Thoracic aorta (tissue), 2 donors: ENCODE measurements at places on chromosomes 13 and 19. TPM values are rescaled to one million over a fixed set of nuclear protein-coding genes. Genes with fewer than 3 reads are reported as not detected.

Gene MYH14
- total RNA-seq = 2.6 TPM

Gene RGCC
- total RNA-seq = 93.3 TPM

Gene ZNF132
- total RNA-seq = 10.2 TPM

Gene CPAMD8
- total RNA-seq = 36.4 TPM

Gene APC2
- total RNA-seq = 0.41 TPM

Gene DNM2
- 195 TPM for total RNA-seq

Gene DHDH
- total RNA-seq = 3.7 TPM

Gene GARIN5A
- total RNA-seq = not detected

Gene FPR2
- total RNA-seq = 5.9 TPM

Gene PSG5
- total RNA-seq = not detected

Gene APOC1
- total RNA-seq = 12.3 TPM

Gene AMER2
- not detected for total RNA-seq

GRCh38 chr13:110130431-110130830 lies 176.5 kb downstream of the COL4A1 start:
- H3K4me1 ChIP-seq = peaks cover 28% of the 10 kb centered on the region
- H3K27me3 ChIP-seq = no peaks in the 10 kb centered on the region
- no peak overlapping the region for H3K27ac ChIP-seq
- H3K36me3 ChIP-seq = no peaks in the 10 kb centered on the region

GRCh38 chr13:54912367-54912766 lies 1883.8 kb downstream of the OLFM4 start:
- H3K4me1 ChIP-seq = no peaks in the 10 kb centered on the region
- H3K4me3 ChIP-seq = no peak overlapping the region
- H3K36me3 ChIP-seq = no peaks in the 10 kb centered on the region
- no peak overlapping the region for H3K27ac ChIP-seq
- no peaks in the 10 kb centered on the region for H3K27me3 ChIP-seq

DNA sequence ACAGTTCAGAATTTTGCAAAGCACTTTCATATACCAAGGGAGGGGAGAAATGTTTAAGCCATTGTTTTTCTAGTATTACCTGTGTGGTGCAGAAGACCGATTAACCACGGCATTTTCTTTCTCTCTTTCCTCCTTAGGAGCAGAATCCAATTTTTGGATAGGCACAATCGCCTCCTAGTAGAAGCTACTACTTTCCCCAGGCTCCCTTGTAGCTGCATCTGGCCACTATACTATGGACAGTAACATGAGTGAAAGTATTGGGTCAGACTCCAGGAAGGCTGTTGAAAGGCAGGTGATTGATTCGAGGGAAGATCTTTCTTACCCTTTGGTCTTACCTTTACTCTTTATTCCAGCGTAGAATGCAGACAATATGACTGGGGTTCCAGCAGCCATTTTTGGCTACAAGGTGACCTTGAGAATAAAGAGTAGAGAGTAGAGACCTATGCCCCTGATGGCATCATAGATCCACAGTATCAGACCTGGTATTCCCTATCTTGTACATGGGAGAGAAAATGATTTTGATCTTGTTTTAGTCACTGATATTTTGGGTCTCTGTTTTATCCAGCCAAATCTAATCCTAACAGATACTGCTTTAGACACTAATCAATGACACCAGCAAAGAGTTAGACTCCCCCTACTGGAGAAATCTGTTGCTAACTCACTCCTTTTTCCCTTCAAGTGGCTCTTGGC lies 77.0 kb downstream of the LRRC63 start:
- no peaks in the 10 kb centered on the region for H3K4me1 ChIP-seq
- DNase-seq = no peak
- no peaks in the 10 kb centered on the region for H3K27me3 ChIP-seq
- H3K4me3 ChIP-seq = no peak overlapping the region
- no peak overlapping the region for H3K27ac ChIP-seq

DNA sequence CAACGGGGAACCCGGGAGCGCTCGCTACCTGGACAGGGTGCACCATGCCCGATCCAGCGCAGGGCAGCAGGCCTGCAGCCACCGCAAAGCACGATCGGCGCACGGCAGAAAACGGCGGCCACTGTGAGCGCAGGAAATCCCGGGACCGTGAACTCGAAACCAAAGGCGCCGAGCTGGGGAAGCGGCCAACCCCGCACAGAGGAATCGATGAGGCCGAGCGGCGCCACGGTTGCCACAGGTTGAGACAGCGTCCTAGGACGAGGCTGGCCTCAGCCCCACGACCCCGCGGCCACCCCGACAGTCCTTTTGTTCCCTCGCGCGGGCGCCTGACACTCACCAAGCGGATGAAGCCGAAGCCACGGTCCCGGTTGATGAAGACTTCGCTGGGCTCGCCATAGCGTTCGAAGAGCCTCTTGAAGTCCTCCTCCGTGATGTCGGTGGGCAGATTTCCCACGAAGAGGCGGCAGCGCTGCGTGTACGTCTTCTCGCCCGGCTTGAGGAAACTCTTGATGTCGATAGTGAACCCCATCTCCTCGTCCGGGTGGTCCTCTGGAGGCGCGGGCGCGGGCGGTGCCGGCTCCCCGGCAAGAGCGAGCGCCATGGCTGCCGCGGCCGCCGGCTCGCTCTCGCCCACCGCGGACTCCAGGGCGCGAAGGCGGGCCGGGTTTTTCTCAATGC lies 557 bp downstream of the PSPC1 start:
- H3K4me3 ChIP-seq = peak overlapping the region; percentile 100
- peak; percentile 9 for DNase-seq
- no peaks in the 10 kb centered on the region for H3K27me3 ChIP-seq

DNA sequence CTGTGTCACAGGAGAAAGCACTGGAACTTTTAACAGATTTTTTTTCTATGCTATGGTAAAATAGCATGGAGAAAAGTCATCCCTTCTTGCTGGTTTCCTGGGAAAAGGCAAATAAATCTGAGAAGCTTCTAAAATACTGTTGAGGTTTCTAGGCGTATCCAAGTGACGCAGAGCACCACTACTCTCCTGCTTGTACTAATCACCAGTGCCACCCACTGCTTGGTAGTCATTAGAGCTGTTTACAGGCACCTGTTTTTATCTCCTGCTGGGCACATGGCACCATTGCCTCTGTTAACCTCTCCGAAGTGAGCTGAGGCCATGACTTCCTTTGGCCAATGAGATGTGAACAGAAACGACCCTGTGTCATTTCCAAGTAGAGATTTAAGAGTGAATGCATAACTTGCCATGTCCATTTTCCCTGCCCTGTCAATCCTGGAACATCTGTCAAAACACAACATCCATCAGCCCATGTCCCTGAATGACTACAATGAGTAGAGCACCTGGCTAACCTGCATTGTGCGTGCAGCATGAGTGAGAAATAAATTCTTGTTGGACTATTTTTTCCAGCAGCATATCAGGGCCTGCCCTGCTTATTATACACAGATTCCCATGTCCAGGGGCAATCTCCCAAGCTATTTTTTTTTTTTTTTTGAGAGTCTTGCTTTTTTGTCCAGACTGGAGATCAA lies 17.3 kb upstream of the OXGR1 start:
- H3K36me3 ChIP-seq = no peaks in the 10 kb centered on the region
- no peak overlapping the region for H3K4me3 ChIP-seq
- H3K27ac ChIP-seq = no peak overlapping the region
- no peak for DNase-seq

GRCh38 chr13:24091080-24091479 lies 69.4 kb upstream of the SPATA13 start:
- DNase-seq = no peak
- no peak overlapping the region for H3K4me3 ChIP-seq
- no peaks in the 10 kb centered on the region for H3K27me3 ChIP-seq
- no peaks in the 10 kb centered on the region for H3K4me1 ChIP-seq

DNA sequence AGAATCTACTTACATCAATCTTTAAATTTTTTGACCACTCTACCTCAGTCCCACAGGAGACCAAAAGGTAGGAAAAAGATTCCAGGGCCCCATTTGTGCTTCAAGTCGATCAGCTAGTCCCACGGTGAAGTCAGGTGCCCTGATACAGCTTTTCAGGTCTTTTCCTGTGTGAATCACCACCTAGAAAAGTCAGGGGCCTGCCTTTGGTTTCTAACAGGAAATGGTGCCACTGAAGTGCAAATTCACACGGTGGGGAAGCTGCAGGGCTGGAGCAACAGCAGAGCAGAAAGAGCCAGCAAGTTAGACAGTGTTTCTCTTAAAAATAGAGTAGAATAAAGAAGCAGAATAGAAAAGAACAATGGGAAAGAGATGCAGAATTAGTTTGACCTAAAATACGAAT lies 107.5 kb downstream of the KLF12 start:
- H3K27me3 ChIP-seq = no peaks in the 10 kb centered on the region
- no peak for DNase-seq
- H3K4me1 ChIP-seq = peaks cover 15% of the 10 kb centered on the region

DNA sequence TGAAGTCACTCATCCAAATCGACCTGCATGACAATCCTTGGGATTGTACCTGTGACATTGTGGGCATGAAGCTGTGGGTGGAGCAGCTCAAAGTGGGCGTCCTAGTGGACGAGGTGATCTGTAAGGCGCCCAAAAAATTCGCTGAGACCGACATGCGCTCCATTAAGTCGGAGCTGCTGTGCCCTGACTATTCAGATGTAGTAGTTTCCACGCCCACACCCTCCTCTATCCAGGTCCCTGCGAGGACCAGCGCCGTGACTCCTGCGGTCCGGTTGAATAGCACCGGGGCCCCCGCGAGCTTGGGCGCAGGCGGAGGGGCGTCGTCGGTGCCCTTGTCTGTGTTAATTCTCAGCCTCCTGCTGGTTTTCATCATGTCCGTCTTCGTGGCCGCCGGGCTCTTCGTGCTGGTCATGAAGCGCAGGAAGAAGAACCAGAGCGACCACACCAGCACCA lies 5.9 kb downstream of the SLITRK5 start:
- peak overlapping the region; percentile 72 for H3K4me3 ChIP-seq
- H3K36me3 ChIP-seq = no peaks in the 10 kb centered on the region
- H3K4me1 ChIP-seq = no peaks in the 10 kb centered on the region
- no peak for DNase-seq

- no peak for DNase-seq
- H3K27ac ChIP-seq = peak overlapping the region; percentile 41
- peak overlapping the region; percentile 79 for H3K4me3 ChIP-seq
- no peaks in the 10 kb centered on the region for H3K27me3 ChIP-seq
- H3K36me3 ChIP-seq = no peaks in the 10 kb centered on the region
These were observed 418 bp downstream of the ZNF444 start for GRCh38 chr19:56141417-56141993.

DNA sequence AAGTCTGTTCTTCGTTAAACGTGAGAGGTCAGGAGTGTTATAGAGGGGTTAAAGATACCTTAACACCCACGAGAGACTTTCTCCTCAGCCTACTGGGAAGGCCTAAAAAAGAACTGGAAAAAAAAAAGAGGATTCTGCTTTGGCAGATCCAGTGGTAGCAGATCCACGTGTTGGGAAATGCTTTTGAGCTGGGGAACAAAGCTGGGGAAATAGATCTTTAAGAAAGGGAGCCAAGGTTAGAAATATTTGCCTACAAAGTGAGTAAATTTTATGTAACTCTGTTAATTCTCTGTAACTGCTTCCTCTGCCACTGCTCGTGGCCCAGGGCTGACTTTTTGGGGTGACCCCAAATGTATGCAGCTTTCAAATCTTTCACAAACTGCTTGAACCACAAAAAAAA lies 11.7 kb downstream of the RFX2 start:
- H3K36me3 ChIP-seq = no peaks in the 10 kb centered on the region
- DNase-seq = no peak
- H3K4me3 ChIP-seq = no peak overlapping the region
- peak overlapping the region; percentile 84 for H3K27ac ChIP-seq

- H3K27ac ChIP-seq = peak overlapping the region; percentile 99
- H3K4me3 ChIP-seq = peak overlapping the region; percentile 98
- DNase-seq = no peak
- no peaks in the 10 kb centered on the region for H3K36me3 ChIP-seq
- H3K4me1 ChIP-seq = peaks cover 17% of the 10 kb centered on the region
These were observed 518 bp downstream of the KLF2 start for GRCh38 chr19:16325161-16325527.

DNA sequence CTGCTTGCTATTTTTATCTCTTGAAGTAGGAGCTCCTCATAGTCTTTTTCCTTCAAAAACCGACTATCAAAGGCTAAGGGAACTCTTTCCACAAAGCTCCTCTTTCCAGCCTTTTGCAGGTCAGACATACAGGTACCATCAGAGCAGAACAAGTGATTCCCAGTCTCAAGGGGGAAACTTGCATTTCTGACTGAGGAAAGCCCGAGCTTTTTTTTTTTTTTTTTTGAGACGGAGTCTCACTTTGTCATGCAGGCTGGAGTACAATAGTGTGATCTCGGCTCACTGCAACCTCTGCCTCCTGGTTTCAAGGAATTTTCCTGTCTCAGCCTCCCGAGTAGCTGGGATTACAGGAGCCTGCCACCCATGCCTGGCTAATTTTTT lies 32.0 kb downstream of the RUBCNL start:
- DNase-seq = no peak
- H3K36me3 ChIP-seq = no peaks in the 10 kb centered on the region
- peak overlapping the region; percentile 23 for H3K27ac ChIP-seq

- H3K4me1 ChIP-seq = no peaks in the 10 kb centered on the region
- H3K27ac ChIP-seq = no peak overlapping the region
- H3K27me3 ChIP-seq = no peaks in the 10 kb centered on the region
- H3K36me3 ChIP-seq = peaks cover 23% of the 10 kb centered on the region
- no peak for DNase-seq
These were observed 40.1 kb downstream of the PSPC1 start for GRCh38 chr13:19742643-19743042.

- H3K4me3 ChIP-seq = no peak overlapping the region
- H3K36me3 ChIP-seq = no peaks in the 10 kb centered on the region
- H3K27me3 ChIP-seq = no peaks in the 10 kb centered on the region
- peaks cover 16% of the 10 kb centered on the region for H3K4me1 ChIP-seq
- no peak overlapping the region for H3K27ac ChIP-seq
These were observed 110.4 kb upstream of the TSC22D1 start for GRCh38 chr13:44686531-44686934.
